Esophagus squamous epithelium (tissue), 5 donors: ENCODE measurements at places on chromosomes 2 and 18.

DNA sequence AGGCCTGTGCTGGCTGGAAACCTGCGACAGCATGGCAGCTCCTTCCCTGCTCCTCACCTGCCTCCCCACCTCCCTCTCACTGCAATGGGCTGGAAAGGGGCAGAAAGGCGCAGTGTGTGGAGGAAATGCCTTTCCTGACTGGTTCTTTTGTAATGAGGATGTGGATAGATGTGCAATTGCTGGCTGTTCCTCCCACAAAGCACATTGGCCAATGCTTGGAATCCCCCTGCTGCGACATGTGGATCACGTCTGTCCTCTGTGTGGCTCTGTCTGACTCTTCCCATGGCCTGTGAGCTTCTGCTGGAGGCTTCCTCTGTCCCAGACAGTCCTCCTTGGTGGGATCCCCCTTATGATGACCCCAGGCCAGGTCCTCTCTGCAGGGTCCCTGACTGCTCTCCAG lies 172.5 kb downstream of the NCK2 start:
- no peak for DNase-seq

- DNase-seq = no peak
Measured at GRCh38 chr2:176917-177316, 86.9 kb downstream of the SH3YL1 start.

DNA sequence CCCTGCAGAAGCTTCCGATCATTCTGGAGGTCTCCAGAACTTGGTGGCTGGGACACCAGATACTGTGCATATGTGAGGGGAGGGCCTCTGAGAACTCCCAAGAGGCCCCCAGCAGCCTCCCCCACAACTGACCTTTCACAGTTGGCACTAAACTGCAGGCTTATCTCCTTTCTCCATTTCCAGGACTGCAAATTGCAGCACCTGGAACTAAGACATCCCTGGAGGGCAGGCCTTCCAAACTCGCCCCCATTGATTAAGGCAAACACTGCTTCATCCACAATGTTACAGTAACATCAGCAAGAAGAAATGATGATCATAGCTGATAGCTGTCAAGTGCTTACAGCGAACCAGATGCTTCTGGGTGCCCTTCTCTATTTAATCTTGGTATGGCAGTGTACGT lies 67.9 kb downstream of the TGOLN2 start:
- no peak for DNase-seq

DNA sequence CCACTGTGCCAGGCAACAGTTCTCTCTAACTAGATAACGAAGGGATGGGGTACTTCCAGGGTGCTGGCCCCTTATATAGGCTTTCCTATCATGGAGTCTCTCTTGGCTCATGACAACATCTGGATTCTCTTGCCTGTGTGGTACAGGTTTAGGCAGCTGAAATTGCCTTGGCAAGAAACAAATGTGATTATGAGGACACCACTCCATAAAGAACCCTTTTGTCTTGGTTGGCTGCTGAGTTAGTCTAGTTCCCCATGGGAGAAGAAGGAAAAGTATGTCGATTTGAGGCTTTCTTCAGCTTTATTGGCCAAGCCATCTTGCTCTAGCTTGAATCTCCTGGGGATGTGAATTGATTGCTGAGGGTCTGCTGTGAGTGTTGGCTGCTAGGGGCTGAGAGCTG lies 76.3 kb upstream of the ZCCHC2 start:
- DNase-seq = no peak

DNA sequence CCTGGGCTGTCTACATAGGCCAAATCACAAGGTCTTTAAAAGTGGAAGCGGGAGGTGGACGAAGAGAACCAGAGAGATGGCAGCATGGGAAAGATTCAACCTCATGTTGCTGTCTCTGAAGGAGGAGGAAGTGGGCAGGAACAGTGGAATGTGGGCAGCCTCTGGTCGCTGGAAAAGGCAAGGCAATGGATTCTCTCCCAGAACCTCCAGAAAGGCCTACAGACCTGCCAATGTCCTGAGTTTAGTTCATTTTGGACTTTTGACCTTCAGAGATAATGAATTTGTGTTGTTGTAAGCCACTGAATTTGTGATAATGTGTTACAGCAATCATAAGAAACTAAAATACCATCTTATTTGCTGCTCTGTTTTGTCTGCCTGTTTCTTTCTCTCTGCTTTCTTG lies 122.5 kb downstream of the RNF152 start:
- DNase-seq = no peak

DNA sequence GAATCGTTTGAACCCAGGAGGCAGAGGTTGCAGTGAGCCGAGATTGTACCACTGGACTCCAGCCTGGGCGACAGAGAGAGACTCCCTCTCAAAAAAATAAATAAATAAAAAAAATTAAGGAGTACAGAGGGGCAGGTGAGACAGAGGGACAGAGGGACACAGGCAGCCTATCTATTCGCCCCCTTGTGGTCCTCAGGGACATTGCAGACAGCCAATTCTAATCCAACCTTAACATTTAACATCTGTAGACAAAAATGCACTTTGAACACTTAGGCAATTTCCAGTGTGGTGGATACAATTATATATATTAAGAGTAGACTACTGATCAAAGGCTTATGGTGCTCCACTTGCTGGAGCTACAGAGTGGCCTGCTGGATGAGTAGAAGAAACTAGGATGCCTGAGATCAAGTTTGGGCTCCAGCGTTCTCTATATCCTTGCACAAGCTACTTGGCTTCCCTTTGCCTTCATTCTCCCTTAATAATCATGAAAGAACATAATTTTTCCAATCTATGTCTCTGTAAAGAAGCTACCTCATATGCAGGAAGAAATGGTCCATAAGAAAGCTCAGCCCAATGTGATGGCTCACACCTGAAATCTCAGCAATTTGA lies 8.2 kb upstream of the SMARCAL1 start:
- DNase-seq = no peak

DNA sequence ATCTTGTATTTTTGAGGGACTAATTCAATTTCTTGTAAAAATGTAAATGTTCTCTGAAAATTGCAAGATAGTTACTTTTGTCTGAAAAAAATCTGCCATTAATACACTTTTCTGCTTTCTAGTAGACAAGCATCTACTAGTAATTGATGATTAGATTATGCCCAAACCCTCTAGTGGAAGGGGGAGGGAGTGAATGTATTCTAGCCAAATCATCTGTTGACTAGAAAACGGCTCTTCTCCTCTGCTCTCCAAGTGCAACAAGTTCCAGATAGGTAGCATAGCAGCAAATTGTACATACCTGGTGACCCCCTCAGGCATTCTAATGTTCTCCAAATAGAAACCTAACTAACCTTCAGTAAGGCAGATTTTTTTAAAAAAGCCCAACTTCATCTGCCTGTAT lies 58.6 kb downstream of the RELCH start:
- no peak for DNase-seq

- DNase-seq = no peak
Measured at GRCh38 chr18:58378411-58379379, 250.2 kb downstream of the ALPK2 start.

GRCh38 chr2:989781-990467 lies 39.3 kb downstream of the SNTG2 start:
- no peak for DNase-seq

GRCh38 chr2:19654310-19655090 lies 247.3 kb downstream of the TTC32 start:
- no peak for DNase-seq

- DNase-seq = no peak
Measured at GRCh38 chr18:62919109-62919838, 203.9 kb downstream of the PHLPP1 start.

- no peak for DNase-seq
Measured at GRCh38 chr2:196798980-196799379, 503 bp downstream of the GTF3C3 start.

- no peak for DNase-seq
Measured at GRCh38 chr18:41917181-41917580, 37.9 kb upstream of the PIK3C3 start.

DNA sequence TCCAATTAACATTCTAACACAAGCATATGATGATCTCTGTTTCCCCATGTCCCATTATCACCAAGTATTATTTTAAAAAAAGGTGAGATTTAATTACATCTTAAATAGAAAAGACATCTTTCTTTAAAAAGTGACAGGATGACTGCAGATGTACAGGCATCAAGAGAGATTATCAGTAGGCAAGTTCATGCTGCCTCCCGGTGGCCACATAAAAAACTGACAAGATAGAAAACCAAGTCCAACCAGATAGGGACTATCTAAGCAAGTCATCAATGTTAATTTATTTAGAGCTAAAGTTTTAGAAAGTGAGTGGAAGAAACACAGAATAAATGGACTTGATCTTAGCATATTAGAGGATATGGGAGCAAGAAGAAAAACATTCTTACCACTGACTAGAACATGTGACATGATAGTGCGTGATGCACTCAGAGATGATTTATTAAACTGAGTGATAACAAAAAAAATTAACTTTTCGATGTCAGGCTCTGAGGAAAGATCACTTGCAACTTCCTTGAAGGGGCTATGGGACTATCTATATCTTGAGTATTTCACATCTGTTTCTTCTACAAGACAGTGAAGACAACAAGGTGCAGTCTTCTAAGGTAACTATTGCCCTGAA lies 5.4 kb upstream of the TDRD15 start:
- DNase-seq = no peak

GRCh38 chr2:233013027-233013461 lies at the start of gene NGEF:
Gene NGEF (minus strand): TSS chr2:233013256. CDS start chr2:232974890, 38,366 bp downstream.
- no peak for DNase-seq

DNA sequence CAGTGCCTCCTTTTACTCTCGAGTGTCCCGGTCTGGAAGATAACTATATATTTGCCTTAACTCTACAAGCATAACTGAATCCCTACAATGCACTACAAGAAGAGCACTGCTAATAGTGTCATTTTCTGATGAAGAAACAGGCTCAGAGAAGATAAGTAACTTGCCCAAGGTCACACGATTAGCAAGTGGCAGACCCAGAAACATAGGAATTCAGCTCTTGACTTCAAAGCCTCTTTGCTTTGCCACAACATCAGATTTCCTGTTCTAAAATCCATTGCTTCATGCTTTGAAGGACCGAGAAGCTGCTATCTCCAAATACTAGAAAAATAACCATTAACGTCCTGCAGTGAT lies 65.6 kb downstream of the HS1BP3 start:
- DNase-seq = no peak

DNA sequence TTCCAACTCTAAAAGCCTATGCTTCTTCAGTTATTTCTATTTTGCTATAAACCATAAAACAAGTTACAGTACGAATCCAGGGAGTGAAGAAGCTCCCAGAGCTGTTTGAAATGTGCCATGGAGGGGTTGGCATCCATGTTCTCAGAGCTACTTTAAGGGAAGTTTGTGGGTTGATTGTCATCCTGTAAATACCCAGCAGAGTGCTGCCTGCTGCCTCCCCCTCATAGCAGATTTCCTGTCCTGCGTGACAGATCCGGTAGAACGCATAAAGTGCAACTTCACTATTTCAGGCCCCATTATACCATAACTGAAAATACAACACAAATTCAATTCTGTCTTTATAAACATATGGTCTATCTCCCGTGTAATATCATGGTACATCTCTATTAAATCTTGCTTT lies 114.4 kb downstream of the CTNNA2 start:
- DNase-seq = no peak

GRCh38 chr2:29448096-29448688 lies 333.0 kb downstream of the CLIP4 start:
- DNase-seq = no peak
